Stimulated activated CD8-positive, alpha-beta memory T cell treated with anti-CD3 and anti-CD28 coated beads, Interleukin-7, amount 100 ng/mL, for 1 hour (primary cell): ENCODE measurements at places on chromosomes 3 and 15.

- no peak for DNase-seq
Measured at GRCh38 chr3:59632760-59633573, 583.1 kb upstream of the CFAP20DC start.

- DNase-seq = no peak
Measured at GRCh38 chr3:105997800-105998526, 129.2 kb upstream of the CBLB start.

GRCh38 chr3:141939759-141940158, 63.3 kb downstream of the ATP1B3 start:
- no peak for DNase-seq

- no peak for DNase-seq
Measured at GRCh38 chr15:66424963-66425612, 38.4 kb downstream of the MAP2K1 start.

DNA sequence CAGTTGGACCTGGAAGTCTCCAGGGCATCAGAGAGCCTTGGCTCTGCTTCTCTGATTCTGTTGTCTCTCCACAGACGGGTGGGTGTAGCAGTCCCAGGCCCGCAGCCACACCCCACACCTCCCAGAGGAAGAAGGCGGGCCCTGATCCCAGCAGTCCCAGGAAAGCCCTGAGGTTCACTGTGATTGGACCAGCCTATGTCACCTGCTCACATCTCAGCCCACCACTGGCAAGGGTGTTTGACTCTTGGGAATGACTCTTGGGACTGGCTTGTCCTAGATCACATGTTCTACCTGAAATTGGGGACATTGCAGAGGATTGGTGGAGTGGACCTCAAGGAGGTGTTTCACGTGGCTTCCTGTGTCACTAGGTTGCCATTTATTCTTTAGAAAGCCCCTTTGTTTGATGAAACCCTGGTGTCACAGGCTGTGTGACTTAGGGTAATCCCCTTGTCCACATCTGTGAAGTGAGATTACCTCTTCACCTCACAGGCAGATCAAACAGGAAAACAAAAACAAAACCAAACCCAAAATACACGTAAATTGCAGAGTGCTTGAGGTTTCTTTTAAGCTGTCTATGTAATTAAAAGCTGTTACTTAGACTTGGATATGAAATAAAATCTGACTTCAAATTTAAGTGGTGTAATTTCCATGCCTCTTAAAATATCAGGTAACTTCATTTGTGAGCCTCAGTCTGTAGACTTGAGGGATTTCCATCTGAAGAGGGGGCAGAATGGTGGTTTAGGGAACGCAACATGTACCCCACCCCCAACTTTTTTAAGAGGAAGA, 26.7 kb downstream of the FLNB start:
- no peak for DNase-seq

DNA sequence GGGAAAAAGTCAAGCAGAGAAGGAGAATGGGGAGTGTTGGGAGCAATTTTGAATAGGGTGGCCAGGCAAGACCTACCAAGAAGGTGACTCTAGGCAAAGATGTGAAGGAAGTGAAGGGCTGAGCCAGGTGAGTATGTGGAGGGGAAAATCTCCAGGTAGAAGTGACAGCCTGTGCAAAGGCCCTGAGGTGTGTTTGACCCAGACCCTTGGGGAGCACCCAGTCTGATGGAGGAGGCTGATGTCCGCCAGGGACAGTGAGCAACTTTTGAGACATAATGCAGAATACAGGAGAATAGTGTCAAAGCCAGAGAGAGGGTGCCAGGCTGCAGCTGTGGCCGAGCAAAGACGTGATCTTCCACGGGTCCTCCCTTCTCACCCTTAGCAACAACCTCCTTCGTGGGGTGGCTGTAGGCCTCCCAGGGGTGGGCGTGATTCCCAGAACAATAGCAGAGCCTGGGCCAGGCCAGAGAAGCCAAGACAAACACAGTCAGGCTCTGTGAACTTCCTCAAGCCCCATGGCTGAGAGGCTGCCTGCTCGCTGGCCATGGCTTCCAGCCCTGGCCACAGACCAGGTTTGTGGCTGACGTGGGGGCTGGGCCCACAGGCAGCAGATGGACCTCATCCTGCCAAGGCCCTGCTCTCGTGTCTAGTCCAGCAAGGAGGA, 58.1 kb downstream of the SLC6A6 start:
- no peak for DNase-seq

DNA sequence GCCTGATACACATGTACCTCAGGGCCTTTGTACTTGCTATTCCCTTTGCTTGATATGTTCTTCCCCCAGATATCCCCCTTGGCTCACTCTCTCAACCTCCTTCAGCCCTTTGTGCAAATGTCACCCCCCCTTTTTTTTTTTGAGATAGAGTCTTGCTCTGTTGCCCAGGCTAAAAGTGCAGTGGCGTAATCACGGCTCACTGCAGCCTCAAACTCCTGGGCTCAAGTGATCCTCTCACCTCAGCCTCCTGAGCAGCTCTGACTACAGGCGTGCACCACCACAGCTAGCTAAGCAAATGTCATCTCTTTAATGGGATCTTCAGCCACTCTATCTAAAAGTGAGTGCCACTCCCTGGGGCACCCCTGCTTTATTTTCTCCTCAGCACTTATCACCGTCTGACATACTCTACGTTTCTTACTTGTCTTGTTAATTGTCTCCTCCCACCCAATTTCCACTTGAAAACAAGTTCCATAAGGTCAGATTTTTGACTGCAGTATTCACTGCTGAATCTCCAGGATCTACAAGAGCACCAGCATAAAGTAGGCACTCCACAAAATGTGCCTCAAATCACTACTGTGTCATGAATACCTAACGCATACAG, 14.6 kb downstream of the IP6K2 start:
- DNase-seq = no peak

GRCh38 chr3:123337948-123338619, 110.8 kb downstream of the ADCY5 start:
- DNase-seq = no peak

GRCh38 chr15:81294516-81294880, 29.4 kb downstream of the STARD5 start:
- DNase-seq = no peak

GRCh38 chr3:67044955-67045354, 46.8 kb downstream of the KBTBD8 start:
- DNase-seq = no peak

GRCh38 chr3:23712656-23713559, 92.8 kb upstream of the UBE2E1 start:
- no peak for DNase-seq

DNA sequence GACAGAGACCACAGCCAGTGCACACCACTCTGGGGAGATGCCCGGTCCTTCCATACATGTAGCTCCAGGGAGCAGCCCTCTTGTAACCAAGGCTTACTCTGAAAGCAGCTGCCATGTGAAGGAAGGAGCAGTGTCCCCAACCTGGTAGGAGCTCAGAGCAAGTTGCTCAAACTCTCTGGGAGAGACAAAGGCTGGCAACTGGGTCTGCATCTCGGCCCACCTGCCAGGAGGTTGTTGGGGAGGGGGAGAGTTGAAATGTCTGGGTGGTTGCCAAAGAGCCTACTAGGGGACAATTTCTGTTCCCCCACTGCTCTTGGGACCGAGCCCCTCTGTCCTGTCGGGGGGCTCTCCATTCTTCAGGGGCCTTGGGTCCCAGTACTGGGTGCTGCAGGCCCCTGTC, 309.9 kb downstream of the TLE3 start:
- DNase-seq = no peak

- DNase-seq = no peak
Measured at GRCh38 chr3:72821161-72821781, 27.0 kb downstream of the SHQ1 start.

DNA sequence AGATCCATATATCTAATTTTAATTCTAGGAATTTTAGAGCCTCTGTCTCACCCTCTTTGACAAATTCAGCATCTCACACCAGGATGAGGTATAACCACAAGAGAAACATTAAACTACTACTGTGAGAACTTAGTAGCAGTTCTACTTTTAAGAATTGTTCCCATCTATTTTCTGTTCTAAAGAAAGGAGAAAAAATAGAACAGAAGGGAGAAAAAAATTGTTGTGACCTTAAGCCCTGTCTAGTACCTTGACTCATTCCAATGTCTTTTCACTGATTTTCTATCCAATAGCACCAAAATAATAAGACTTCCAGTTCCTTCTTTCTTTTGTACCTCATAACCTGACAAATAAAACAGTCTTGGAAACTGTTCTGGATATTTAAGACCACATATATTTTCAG, 37.0 kb downstream of the FRMD5 start:
- no peak for DNase-seq

DNA sequence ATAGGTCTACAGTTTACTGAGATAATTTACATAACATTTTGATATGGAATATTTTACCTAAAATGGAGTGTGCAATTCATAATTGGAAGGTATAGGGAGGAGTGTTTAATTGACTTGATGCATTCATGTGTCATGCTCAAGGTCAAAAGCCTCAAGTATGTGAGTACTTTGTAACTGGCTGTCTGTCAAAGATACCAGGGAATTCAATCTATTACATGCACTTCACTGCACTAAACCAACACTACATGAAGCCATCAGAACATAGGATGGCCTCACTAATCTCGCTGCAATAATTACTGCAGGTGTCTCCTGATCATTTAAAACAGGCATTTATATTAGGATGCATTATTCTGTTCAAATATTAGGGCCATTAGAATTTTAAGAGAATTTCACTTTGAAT, 367.2 kb downstream of the CNTN4 start:
- no peak for DNase-seq

DNA sequence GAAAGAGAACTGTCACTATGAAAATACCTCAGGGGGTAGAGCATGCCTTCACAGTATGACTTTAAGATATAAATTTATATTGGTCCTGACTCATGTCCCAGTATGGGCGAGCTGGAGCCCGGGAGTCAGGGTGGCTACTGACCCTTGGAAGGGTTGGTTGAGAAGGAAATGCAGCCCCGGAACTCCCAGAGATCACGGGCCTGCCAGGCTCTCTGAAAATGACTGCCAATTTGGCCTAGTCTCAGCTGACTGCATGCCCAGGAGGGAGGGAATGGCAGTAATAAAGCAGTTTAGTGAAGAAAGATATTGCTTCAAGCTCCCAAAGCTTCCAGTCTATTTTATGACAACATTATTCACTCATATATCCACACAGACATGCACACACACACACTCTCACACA, 299.0 kb downstream of the NR2F2 start:
- no peak for DNase-seq

DNA sequence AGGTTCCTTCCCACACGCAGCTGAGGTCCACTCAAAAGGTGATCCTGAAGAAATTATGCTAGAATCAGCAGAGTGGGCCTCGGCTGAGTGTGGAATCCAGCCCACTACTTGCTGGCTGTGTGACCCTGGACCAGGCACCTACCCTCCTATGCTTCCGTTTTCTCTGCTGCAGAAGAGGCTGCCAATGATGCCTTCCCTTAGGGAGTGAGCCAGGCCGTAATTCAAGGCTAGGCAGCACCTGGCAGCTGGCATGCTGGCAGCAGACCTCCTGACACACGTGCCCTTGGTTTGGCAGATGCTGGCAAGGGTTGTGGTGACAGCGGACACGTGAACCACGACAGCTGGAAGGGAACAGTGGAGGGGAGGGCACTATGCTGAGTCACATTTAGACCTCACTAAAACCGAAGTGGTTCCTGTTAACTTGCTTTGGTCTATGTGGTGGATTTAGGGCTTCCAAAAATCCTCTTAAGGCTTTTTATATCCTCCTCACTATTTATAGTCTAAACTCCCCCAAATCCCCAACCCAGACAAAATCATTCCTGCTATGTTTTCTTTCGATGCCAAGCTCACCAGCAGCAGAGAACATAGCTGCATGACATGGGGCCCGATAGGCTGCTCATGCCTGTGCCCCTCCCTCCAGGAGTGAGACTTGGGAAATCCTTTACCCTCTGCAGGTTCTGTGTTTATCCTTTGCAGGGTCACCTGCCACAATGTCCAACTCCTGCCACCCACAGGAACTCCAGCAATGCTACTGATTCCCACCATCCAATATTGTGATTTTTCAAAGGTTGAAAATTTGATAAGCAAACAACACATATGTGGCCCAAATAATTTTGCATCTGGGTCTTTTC, 10.6 kb upstream of the PCSK6 start:
- no peak for DNase-seq

DNA sequence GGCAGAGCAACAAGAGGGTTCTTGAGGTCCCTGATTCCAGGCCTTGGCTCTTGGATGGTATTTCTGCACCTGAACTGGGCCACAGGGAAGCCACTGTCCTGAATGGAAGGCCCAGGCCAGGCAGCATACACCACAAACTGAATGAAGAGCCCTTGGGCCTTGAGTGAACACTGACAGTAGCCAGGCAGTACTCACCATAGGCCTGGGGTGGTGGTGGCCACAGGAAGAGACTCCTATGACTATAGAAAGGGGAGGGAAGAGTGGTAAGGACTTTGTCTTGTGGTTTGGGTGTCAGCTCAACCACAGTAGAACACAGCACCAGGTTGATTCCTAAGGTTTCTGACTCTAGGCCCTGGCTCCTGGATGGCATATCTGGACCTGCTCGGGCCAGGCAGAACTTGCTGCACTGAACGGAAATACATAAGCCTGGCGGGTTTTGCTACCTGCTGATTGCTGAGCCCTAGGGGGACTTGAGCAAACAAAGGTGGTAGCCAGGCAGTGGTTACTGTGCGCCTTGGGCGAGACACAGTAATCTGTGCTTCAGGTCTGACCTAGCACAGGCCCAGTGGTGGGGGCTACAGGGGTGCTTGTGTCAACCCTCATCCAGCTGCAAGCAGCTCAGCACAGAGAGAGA, 241.4 kb downstream of the ISL2 start:
- no peak for DNase-seq

DNA sequence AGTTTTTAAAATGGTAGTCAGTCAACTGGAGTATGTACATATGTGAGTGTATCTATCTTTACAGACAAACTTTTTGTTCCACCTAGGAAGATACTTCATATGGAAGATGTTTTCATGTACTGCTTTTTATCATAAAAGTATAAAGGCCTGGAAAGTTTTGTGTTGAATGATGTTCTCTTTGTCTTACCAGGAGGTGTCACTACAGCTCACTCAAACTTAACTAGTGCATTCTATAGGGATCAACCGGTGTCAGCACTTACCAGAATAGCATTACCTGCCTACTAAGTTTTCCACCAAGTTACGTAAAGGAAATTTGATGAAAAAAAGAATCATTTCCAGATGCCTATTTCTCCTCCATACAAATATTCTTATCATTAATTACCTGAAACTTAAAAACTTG, 522.6 kb upstream of the SEMA6D start:
- no peak for DNase-seq

DNA sequence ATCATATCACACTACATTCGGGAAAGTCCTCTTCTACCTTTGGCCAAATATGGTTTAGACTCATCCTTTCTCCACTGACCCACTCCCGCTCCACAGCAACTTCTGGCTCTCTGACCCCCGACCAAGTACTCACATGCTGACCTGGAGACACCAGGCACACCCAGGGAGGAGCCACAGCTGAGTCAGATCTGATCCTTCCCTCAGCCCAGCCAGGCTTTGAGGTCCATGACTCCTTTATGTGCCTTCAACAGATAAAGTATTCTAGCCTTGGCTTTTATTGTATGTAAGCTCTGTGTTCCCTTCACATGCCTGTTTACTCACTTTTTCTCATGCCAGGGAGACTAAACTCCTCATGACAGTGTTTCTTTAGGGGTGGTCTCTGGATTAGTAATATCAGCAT, 166.9 kb upstream of the UMPS start:
- DNase-seq = no peak
